ENCODE measurements at places on chromosomes 2 and 18.

DNA sequence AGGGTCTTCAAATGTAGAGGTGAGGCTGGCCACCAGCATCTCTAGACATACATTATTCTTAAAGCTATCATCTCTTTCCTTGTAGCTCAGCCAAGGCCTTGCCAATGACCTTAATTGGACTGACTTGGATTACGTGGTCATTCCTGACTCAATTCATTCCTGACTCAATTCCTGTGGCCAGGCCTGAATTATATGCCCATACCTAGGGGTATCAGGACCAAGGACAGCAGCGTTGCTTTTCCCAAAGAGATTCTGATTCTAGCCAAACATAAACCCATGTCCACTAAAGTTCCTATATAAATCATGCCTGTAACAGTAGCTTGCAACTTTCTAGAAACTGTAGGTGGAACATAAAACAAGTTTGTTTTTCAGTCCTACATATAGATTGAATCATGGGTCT lies 231.7 kb downstream of the ARL6IP6 start:
- no peak for DNase-seq

DNA sequence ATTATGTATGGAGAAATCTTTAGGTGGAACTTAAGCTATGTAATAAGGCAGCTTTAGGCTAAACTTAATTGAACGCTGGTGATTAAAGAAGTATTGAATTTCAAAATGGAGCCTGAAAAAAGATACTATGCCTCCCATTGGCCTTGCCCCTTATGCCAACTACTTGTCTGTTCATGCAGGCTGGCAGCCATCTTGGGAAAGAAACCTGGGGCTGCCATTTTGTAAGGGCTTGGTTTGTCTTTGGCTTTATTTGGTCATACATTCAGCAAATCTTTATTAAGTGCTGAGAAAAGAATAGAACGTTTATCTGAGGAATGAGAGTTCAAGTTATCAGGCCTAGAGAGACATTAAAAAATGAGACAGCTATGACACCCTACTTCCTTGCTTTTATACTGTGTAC lies 231.3 kb downstream of the KCNE4 start:
- DNase-seq: no peak

GRCh38 chr2:20071397-20072383 lies 20.3 kb upstream of the LAPTM4A start:
- DNase-seq: peak; percentile 97

- no peak for DNase-seq
Measured at GRCh38 chr2:26997394-26997793, 27.0 kb downstream of the MAPRE3 start.

DNA sequence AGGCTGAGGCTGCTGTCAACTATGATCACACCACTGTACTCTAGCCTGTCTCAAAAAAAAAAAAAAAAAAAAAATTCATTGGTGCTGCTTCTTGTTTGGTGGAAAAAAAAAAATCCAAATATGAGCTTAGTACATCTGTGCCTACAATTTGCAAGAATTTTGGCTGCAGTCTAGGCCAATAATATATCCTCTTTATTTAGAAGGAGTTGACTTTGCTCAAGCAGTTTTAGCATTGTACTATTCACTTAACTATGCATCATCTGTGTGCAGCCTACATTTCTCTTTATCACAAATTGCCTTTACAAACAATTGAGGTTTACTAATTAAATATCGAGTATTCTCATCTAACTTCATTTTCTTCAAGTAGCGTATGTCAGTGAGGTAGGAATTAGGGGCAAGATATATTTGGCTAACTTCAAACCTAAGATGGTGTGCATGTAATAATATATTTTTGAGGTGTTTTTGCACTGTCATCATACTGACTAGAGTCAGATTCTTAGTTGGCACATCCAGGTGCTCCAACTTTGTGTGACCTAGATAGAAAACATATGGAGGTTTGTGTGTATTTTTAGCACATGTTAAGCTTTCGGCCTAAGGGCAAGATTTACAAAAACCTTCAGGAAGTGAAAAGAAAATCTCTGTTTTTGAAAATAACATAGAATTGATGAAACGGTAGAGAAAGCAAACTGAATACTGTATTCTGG lies 51.8 kb downstream of the PMS1 start:
- DNase-seq: no peak

DNA sequence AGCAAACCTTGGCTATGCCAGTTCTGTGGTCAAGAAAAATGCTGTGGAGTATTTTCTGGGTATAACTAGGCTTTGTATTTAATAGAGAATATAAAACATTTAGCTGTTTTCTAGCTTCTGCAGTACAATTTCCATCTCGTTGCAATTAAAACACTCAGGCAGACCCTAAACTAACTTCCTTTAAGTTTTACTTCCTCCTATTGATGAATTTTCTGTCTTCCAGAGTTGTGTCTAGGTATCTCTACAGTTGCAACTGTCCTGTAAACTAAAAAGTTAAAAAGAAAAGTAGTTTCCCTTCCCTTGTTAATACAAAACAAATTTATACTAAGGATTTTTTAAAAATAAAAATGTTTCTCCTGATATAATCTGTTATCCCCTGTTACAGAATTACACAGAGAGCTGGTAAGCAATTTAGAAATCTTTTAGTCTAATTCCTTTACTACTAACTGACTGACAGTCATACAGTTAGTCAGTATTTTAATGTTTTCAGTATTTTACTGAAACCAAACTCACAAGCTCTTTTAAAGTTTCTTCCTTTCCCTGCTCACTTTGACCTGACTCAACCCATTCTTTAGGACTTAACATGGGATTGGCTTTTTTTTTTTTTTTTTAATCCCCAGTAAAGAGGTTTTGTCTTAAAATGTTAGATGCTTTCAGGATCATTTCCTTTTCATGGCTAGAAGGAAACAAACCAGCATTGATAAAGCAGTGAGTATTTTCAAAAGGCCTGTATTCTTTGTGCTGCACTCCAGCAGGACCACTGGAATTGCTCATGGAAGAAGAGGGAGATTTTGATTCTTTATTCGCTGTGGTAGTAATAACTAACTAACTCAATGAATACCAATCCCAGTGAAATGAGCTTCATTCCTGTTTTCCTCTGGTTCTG lies 22.9 kb downstream of the ITGAV start:
- no peak for DNase-seq

- DNase-seq: peak; percentile 88
Measured at GRCh38 chr2:195575879-195576401, 81.1 kb upstream of the SLC39A10 start.

GRCh38 chr2:188142636-188143295 lies 148.9 kb upstream of the GULP1 start:
- DNase-seq: peak; percentile 46

GRCh38 chr18:5073026-5073944 lies 123.8 kb downstream of the AKAIN1 start:
- peak; percentile 3 for DNase-seq

DNA sequence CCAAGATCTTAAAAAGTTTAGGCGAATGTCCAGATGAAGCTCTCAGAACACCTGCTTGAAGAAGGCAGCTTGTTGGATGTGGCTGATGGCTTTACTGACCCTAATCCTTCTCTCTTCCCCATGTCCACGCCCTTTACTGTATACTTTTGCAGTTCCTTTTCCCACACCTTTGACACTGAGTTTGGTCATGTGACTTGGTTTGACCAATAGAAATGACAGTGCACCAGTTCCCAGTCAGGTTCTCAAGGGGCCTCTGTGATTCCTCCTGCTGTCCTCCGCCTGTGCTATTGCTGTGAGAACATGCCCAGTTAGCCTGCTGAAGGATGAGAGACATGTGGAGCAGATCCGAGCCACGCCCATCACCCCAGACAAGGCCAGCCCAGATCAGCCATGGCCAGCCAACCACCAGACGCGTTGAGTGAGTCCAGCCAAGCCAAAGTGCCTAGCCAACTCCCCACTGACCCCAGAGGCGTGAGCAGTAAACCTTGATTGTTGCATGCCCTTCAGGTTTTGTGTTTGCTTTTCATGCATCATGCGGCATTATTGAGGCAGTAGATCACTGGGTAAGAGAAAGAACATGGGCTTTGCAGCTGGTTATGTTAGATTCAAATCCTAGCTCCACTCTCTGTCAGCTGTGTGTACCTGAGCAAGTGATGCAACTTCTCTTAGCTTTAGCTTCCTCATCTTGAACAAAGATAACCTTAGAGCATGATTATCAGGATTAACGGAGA lies 258.0 kb upstream of the SIX2 start:
- no peak for DNase-seq

DNA sequence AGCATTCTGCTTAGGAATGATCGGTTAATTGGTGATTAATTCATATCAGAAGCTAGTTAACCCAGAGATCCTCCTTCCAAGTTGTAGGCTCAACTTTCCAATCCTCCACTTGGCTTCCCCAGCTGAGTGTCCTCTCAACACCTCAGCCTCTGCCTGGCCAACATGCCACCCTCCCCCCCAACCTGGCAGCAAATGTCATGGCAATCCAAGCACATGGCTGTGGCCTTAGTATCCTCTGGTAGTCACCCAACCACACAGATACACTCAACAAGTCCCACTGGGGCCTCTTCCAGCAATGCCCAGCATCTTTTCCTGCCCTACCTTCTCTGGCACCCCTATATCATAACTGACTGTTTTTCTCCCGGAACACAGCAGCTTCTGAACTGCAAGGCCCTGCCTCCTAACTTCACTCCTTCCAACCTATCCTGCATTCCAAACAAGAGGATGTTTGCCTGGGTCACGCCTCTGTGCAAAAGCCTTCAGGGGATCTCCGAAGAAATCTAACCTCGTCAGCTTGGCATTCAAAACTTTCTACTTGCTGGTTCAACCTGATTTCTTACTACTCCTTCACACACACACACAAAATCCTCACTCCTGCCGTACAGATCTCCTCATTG lies 195.0 kb downstream of the CYP26B1 start:
- DNase-seq: no peak

- DNase-seq: peak; percentile 87
Measured at GRCh38 chr2:150271952-150272802, 215.3 kb downstream of the RND3 start.

DNA sequence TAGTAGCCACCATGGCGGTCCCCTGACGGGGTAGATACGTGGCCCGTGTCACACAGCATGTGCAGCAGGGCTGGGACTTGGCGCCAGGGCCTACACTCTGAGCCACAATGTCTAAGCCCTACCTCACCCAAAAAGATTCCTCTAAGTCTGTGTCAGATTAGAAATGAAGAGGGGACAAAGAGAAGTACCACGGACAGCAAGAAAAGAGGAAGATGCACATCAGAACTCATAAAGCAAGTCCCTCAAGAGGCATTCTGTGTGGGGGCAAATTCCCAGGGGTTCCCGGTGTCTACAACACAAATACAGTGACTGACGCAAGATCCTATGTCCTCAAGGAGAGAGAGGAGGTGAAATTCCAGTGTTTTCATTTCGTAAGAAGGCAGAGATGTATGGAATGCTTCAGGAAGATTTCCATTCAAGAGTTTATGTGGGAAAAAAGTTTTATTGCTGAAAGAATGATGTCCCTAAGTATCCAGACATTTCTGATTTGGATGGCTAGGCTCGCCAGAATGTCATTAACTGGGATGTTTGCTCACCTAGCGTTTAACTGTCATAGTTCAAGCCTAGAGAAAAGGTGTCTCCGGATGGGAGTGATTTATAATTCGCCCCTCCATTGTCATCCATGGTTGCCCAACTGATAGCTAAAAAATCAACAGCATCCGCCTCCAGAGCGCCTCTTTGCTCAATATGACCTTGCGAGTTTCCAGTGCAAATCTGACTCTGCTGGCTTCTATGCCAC lies 75.6 kb upstream of the CHMP1B start:
- no peak for DNase-seq

- DNase-seq: peak; percentile 95
Measured at GRCh38 chr2:166593403-166593802, 99.4 kb upstream of the SCN7A start.

- no peak for DNase-seq
Measured at GRCh38 chr2:1974397-1974796, 230.1 kb upstream of the PXDN start.

- no peak for DNase-seq
Measured at GRCh38 chr2:46410273-46411244, 68.8 kb upstream of the TMEM247 start.

- no peak for DNase-seq
Measured at GRCh38 chr2:233178994-233179847, 72.3 kb upstream of the ATG16L1 start.

GRCh38 chr2:197196541-197197180 lies 113.9 kb downstream of the ANKRD44 start:
- DNase-seq: no peak

- DNase-seq: no peak
Measured at GRCh38 chr2:119198240-119198840, 25.3 kb upstream of the STEAP3 start.

DNA sequence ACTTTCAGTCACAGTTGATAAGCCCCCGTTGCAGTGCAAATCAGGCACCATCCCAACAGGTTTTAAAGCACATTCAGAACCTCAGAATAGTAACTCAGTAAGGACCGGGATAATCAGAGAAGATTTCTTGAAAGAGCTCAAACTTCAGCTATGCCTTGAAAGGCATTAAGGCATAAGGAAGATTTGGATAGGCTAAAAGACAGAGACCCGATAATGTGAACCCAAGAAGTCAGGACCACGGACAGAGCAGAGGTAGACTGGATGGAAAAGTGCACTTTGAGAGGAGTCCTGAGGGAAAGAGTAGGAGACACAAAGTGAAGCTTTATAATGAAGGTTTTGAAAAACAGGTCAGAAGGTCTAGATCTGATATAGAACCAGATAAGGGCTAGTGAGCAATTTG lies 36.9 kb upstream of the KLF7 start:
- peak; percentile 25 for DNase-seq

DNA sequence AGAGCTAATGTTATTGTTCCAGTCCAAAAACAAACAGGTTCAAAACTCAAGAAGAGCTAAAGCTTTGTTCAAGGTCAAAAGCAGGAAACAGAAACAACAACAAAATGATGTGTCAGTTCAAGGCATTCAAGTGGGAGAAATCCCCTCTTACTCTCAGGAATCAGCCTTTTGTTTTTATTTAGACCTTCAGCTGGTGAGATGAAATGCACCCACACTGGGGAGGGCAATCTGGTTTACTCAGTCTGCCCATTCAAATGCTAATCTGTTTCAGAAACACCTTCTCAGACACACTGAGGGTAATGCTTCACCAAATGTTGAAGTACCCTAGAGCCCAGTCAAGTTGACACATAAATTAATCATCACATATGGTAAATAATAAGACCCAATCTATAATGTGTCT lies 150.6 kb downstream of the TMX3 start:
- DNase-seq: no peak

DNA sequence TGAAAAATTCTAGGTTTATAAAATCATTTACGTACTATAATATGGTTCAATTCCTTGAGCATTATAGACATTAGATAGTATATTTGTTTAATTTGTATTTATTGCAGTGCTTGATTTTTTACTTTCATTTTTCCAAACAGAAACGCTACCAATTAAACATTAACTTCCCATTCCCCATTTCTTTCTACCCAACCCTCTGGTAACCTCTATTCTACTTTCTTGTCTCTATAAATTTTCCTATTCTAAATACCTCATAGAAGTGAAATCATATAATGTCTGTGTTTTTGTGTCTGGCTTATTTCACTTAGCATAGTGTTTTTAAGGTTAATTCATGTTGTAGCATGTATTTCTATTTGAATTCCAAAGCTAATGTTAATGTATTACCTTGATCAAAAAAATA lies 11.6 kb upstream of the SLC39A10 start:
- no peak for DNase-seq

- DNase-seq: peak; percentile 86
Measured at GRCh38 chr2:112006076-112006410, 49.0 kb upstream of the TMEM87B start.

- DNase-seq: no peak
Measured at GRCh38 chr2:7722212-7722910, 805.1 kb downstream of the RNF144A start.
